ENCODE measurements at places on chromosomes 13 and 19. TPM values are rescaled to one million over a fixed set of nuclear protein-coding genes. Genes with fewer than 3 reads are reported as not detected.
A peak's percentile ranks its signal among the peaks of the same experiment; 100 is the strongest.

DNA sequence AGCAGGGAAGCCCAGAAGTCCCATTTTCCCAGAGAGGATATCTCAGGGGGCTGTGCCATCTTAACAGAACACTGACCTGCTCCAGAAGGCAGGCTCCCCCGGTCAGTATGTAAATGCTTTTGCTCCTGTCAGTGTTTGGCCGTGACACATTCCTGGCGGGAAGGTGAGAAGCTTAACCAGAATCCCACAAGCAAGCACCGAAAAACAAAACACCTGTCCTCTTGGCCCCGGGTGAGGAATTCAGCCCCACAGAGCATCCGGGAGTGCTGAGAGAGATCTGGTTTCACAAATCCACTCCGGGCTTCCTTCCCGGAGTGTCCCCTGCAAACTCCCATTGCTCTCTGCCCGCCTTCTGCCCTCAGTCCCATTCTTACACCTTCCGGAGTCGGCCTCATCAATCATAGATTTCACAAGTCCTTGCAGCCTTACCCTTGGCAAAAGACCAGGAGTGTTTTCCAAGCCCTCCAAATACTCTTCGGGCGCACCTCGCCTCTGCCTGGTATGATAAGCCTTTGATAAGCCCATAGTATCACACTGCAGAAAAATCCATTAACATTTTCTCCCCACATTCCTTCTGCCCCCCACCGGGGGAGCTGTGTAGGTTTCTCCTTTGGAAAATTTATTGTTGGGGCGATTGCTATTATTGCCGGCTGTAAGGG lies 12.2 kb downstream of the TPM4 start:
- DNase-seq, result no peak
- no peak overlapping the region for H3K4me3 ChIP-seq
- no peaks in the 10 kb centered on the region for H3K36me3 ChIP-seq
- no peaks in the 10 kb centered on the region for H3K27me3 ChIP-seq
- H3K4me1 ChIP-seq, result peaks cover 43% of the 10 kb centered on the region

DNA sequence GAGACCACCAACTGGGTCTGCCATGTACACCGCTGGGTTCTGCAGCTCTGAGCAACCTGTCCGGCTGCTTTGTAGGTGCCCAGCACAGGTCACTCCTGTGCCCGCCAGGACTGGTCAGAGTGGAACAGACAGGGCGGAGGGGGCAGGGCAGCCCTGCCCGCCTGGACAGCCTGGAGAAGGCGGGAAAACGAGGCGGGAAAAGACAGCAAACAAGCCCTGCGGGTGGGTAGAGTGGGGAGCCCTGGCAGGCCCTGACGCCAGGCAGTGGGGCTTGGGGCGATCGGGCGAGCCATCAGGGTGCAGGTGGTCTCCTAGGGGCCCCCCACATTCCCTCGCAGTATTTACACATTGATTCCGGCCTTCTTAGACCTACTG lies 533 bp upstream of the UHRF1 start:
- H3K4me3 ChIP-seq, result no peak overlapping the region
- peaks cover 13% of the 10 kb centered on the region for H3K4me1 ChIP-seq
- H3K36me3 ChIP-seq, result no peaks in the 10 kb centered on the region
- H3K27ac ChIP-seq, result no peak overlapping the region
- no peaks in the 10 kb centered on the region for H3K27me3 ChIP-seq
- DNase-seq, result no peak

- no peak overlapping the region for H3K4me3 ChIP-seq
- H3K27me3 ChIP-seq, result no peaks in the 10 kb centered on the region
- H3K4me1 ChIP-seq, result no peaks in the 10 kb centered on the region
- H3K36me3 ChIP-seq, result no peaks in the 10 kb centered on the region
Observed at GRCh38 chr13:93173654-93174053, 53.0 kb upstream of the GPC6 start.

GRCh38 chr19:12202250-12202649 lies 39.4 kb downstream of the ZNF136 start:
- peak; percentile 44 for DNase-seq
- no peaks in the 10 kb centered on the region for H3K27me3 ChIP-seq
- no peaks in the 10 kb centered on the region for H3K4me1 ChIP-seq
- H3K4me3 ChIP-seq, result no peak overlapping the region
- no peak overlapping the region for H3K27ac ChIP-seq
- H3K36me3 ChIP-seq, result no peaks in the 10 kb centered on the region

The ADPRHL1 gene
- total RNA-seq, result 6.6 TPM

DNA sequence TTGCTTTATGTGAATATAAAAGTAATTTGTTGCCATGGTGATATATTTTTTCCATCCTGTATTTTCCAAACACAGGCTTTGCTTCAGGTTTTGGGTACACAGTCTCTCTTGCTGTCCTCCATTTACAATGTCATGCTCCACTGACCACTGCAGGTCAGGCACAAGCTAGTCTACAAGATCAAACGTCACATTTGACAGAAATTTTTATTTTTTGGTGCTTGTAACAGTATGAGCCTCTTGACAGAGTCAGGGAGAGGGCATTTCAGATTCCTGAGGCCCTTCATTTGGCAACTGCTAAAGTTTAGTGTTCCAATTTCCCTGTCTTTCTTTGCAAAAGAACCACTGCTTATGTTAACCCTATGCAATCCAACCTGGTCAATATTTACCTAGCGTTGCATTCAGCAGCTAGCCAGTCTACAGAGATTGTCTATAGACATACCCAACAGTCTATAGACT lies 175.0 kb downstream of the RFC3 start:
- H3K27ac ChIP-seq, result no peak overlapping the region
- H3K27me3 ChIP-seq, result no peaks in the 10 kb centered on the region
- H3K4me1 ChIP-seq, result no peaks in the 10 kb centered on the region
- no peak for DNase-seq
- no peak overlapping the region for H3K4me3 ChIP-seq

GRCh38 chr19:20102097-20102496 lies 24.3 kb downstream of the ZNF90 start:
- no peaks in the 10 kb centered on the region for H3K4me1 ChIP-seq
- H3K27me3 ChIP-seq, result no peaks in the 10 kb centered on the region
- H3K27ac ChIP-seq, result no peak overlapping the region
- DNase-seq, result no peak
- no peaks in the 10 kb centered on the region for H3K36me3 ChIP-seq

DNA sequence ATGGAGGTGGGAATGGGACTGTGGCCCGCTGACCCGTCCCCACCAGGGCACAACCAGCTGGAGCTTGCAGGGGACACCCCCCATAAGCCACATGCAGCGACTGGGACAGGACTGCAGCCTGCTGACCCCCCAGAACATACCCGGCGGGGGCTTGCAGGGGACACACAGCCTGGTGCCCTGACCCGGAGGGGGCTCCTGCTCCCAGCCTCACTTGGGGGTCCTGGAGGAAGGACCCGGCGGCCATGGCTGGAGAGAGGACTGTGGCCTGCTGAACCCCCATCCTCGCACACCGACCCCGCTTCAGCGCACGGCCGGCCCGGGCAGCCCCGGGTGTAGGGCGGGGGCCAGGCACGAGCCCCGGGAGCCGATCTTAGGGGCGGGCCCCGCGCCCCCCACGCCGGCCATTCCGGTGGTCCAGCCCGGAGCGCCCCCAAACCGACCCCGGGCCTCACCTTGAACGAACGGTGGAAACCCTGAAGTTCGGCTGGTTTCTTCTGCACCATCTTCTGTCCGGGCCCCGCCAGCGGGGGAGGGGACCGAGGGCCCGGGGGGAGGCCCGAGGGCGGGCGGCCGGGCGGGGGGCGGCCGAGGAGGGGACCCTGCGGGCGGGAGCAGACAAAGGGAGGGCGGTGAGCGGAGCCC lies 574 bp downstream of the MKNK2 start:
- peak overlapping the region; percentile 98 for H3K27ac ChIP-seq
- peak overlapping the region; percentile 91 for H3K4me3 ChIP-seq
- H3K4me1 ChIP-seq, result peaks cover 46% of the 10 kb centered on the region
- DNase-seq, result no peak

DNA sequence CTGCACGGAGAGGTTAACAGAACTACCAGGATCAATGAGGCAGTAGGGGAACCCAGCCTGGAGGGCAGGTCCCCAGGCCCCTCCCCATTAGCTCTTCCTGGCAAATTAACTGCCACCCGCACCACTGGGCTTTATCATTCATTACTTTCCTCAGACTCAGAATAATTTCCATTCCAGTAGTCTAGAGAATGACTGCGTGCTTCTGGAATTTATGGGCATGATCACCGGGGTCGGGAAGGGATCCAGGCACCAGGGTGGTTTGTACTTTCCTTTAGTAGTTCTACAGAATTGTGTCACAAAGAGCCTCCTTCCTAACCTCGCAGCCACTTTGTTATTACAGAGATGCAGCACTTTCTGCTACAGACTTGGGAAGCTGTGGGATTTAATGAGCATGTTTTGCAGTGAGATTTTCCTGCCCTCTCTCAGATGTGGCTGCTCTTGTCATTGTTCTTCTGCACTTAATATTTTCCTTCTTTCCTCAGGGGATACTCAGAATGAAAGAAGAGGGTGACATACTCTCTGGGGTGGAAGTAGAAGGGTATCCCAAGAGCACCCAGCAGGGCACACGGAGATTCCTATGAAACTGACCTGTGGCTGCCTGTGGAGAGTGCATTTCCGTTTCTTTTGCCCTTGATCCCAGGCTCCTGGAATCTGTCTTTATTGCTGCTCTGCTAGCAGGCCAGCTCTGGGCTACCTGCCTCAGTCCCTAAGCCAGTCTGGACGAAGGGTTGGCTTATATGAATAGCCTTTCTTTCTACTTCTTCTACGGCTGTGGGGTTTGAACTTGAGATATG lies 285.0 kb upstream of the SLC10A2 start:
- no peak overlapping the region for H3K27ac ChIP-seq
- no peaks in the 10 kb centered on the region for H3K27me3 ChIP-seq
- DNase-seq, result no peak
- no peaks in the 10 kb centered on the region for H3K36me3 ChIP-seq
- H3K4me3 ChIP-seq, result no peak overlapping the region

GRCh38 chr13:31100721-31101120 lies 61.0 kb downstream of the HSPH1 start:
- H3K4me1 ChIP-seq, result no peaks in the 10 kb centered on the region
- no peaks in the 10 kb centered on the region for H3K27me3 ChIP-seq
- H3K36me3 ChIP-seq, result no peaks in the 10 kb centered on the region
- DNase-seq, result no peak
- no peak overlapping the region for H3K4me3 ChIP-seq
- no peak overlapping the region for H3K27ac ChIP-seq

- peak; percentile 66 for DNase-seq
- no peaks in the 10 kb centered on the region for H3K27me3 ChIP-seq
- H3K4me3 ChIP-seq, result no peak overlapping the region
- peaks cover 16% of the 10 kb centered on the region for H3K4me1 ChIP-seq
- no peaks in the 10 kb centered on the region for H3K36me3 ChIP-seq
- H3K27ac ChIP-seq, result no peak overlapping the region
Observed at GRCh38 chr19:47723581-47723940, 10.3 kb downstream of the EHD2 start.

The KLF16 gene
- total RNA-seq, result 14.7 TPM

- H3K27me3 ChIP-seq, result no peaks in the 10 kb centered on the region
- no peak for DNase-seq
- H3K27ac ChIP-seq, result no peak overlapping the region
- no peak overlapping the region for H3K4me3 ChIP-seq
- no peaks in the 10 kb centered on the region for H3K4me1 ChIP-seq
- H3K36me3 ChIP-seq, result no peaks in the 10 kb centered on the region
Observed at GRCh38 chr19:12015753-12016116, 19.7 kb downstream of the ZNF433 start.

The KIR3DL1 gene
- total RNA-seq, result not detected

GRCh38 chr19:56193981-56194640 lies 3.5 kb downstream of the ZSCAN5B start:
- H3K4me3 ChIP-seq, result no peak overlapping the region
- H3K27ac ChIP-seq, result no peak overlapping the region
- no peaks in the 10 kb centered on the region for H3K4me1 ChIP-seq
- no peak for DNase-seq
- H3K27me3 ChIP-seq, result no peaks in the 10 kb centered on the region
